ENCODE measurements at places on chromosomes 1 and 21. TPM values are rescaled to one million over a fixed set of nuclear protein-coding genes. Genes with fewer than 3 reads are reported as not detected.

GPR157 gene
- total RNA-seq: 4.9 TPM

GRCh38 chr1:38038861-38039260 is 7.7 kb downstream of the POU3F1 start:
- peak; percentile 53 for DNase-seq

DNA sequence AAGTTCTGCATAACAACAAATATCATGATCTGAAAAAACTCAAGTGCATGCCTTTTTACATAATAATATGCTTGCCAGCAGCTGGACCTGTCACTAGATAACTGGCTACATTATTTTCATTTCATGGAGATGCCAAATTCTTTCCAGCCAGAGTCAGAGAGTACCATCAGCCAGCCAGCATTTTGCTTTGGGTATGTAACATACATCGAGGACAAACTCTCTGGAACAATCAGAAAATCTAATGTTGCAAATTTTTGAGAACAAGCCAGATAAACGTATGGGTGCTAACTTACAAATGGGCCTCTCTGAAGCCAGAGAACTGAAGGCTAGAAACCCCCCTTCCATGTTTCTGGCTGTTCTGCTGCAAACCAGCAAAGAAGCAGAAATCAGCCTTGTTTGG is 76.3 kb upstream of the BACE2 start:
- no peak for DNase-seq

- DNase-seq: no peak
Measured at GRCh38 chr1:172398193-172398592, 22.3 kb upstream of the C1orf105 start.

GRCh38 chr1:118210723-118211110 is 25.7 kb upstream of the SPAG17 start:
- DNase-seq: peak; percentile 90

GRCh38 chr1:60394436-60394835 is 320.9 kb upstream of the C1orf87 start:
- DNase-seq: no peak

DNA sequence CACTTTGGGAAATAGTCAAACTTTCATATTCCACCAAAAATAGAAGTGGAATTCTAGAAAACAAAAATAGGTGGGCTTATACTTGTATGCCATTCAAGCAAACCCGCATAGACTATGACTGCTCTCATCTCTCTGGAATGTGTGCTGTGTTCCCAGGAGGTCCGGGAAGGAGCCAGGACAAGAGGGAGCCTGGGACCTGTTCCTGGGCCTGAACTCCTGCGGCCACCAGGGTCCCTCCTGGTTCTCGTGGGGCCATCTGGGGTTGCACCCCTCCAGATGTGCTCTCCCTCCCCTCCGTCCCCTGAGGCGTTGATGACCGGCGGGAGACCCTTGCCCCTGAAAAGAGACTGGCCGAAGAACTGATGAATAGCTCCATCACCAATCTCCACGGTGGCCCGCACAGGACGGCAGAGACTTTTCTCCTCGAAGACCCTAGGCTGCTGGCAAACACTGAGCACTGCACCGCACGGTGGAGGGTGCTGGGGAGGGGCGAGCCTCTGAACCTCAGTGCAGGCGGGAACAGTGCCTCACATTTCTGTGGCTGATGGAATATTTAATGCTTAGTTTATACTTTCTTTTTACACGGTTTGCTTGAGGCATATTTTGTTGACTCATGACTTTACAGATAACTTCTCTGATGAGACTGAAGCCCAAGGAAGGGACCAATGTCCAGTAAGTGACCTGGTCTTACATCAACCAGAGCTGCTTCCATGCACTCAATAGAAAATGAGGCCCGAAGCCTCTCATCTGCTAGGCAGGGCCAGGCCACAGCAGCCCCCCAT is 9.6 kb upstream of the ADARB1 start:
- no peak for DNase-seq

All from foreskin keratinocyte (primary cell).